ENCODE measurements at places on chromosomes 7 and 10.

GRCh38 chr10:17185873-17186272 is 15.6 kb downstream of the TRDMT1 start:
- no peaks in the 10 kb centered on the region for H3K27me3 ChIP-seq
- no peak overlapping the region for H3K4me3 ChIP-seq

- no peak overlapping the region for H3K27ac ChIP-seq
- H3K4me3 ChIP-seq, result no peak overlapping the region
- no peaks in the 10 kb centered on the region for H3K27me3 ChIP-seq
- H3K36me3 ChIP-seq, result no peaks in the 10 kb centered on the region
- H3K4me1 ChIP-seq, result no peaks in the 10 kb centered on the region
Measured at GRCh38 chr10:21069278-21069677, 172.2 kb upstream of the NEBL start.

GRCh38 chr7:44965937-44966730 is 12.7 kb downstream of the MYO1G start:
- H3K4me1 ChIP-seq, result peaks cover 11% of the 10 kb centered on the region
- H3K27ac ChIP-seq, result no peak overlapping the region
- no peaks in the 10 kb centered on the region for H3K36me3 ChIP-seq
- peaks cover 10% of the 10 kb centered on the region for H3K27me3 ChIP-seq
- no peak overlapping the region for H3K4me3 ChIP-seq

- no peak overlapping the region for H3K27ac ChIP-seq
- no peak for DNase-seq
- H3K4me1 ChIP-seq, result no peaks in the 10 kb centered on the region
- H3K27me3 ChIP-seq, result no peaks in the 10 kb centered on the region
Measured at GRCh38 chr7:111074748-111075146, 16.2 kb upstream of the LRRN3 start.

GRCh38 chr10:107496594-107496993 is 332.1 kb upstream of the SORCS1 start:
- H3K4me3 ChIP-seq, result no peak overlapping the region
- H3K27me3 ChIP-seq, result no peaks in the 10 kb centered on the region
- no peaks in the 10 kb centered on the region for H3K36me3 ChIP-seq
- no peaks in the 10 kb centered on the region for H3K4me1 ChIP-seq

GRCh38 chr10:65769828-65770227 is 1156.0 kb upstream of the LRRTM3 start:
- no peak overlapping the region for H3K4me3 ChIP-seq
- no peaks in the 10 kb centered on the region for H3K27me3 ChIP-seq
- no peaks in the 10 kb centered on the region for H3K36me3 ChIP-seq
- no peak for DNase-seq
- H3K4me1 ChIP-seq, result no peaks in the 10 kb centered on the region
- H3K27ac ChIP-seq, result no peak overlapping the region

DNA sequence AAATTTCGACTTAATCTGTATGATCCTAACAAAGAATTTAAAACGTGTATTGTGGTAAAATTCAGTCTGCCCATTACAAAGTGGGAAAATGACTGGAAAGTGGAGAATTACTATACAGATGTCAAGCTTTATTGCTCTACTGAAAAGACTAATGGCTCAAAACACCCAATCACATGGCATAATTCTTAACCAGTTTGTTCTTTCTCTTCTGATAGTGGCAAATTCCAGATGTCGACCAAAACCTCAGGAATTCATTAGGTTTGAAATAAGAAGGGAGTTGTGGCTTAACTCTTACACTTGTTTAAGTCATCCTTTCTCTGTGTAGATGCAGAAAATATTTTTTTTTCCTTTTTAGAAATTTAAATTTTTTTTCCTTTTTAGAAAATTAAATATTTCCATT is 1254.9 kb upstream of the LRRN3 start:
- no peaks in the 10 kb centered on the region for H3K4me1 ChIP-seq
- H3K27ac ChIP-seq, result no peak overlapping the region
- no peak overlapping the region for H3K4me3 ChIP-seq
- no peaks in the 10 kb centered on the region for H3K27me3 ChIP-seq
- no peak for DNase-seq
- no peaks in the 10 kb centered on the region for H3K36me3 ChIP-seq

GRCh38 chr7:1544178-1544895 is 11.7 kb downstream of the TMEM184A start:
- peak overlapping the region; percentile 55 for H3K27ac ChIP-seq
- no peaks in the 10 kb centered on the region for H3K27me3 ChIP-seq
- peak; percentile 74 for DNase-seq

Measured in muscle of leg (tissue), 16 donors.